ENCODE measurements at places on chromosomes 1 and 21.
A peak's percentile ranks its signal among the peaks of the same experiment; 100 is the strongest.

- no peak for DNase-seq
Observed at GRCh38 chr21:38822778-38823238, 17.1 kb downstream of the ETS2 start.

GRCh38 chr1:241308011-241308410 is 49.0 kb downstream of the RGS7 start:
- no peak for DNase-seq

DNA sequence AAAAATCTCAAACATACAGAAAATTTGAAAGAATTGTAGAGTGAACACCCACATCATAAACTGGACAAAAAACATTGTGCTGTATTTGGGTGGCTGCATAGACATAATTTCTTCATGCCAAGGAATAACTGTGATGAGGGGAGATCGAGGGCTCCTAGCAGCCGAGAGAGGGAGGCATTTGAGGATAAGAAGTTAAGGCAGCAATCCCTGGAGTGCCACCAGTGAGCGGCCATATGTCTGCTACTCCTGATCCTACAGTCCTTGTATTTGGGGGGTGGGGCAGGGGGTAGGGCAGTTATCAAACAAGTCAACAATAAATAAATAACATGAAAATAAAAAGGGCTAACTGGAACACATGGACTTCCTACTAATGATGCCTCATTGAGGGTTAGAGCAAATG is 54.5 kb downstream of the ATP5PO start:
- no peak for DNase-seq

DNA sequence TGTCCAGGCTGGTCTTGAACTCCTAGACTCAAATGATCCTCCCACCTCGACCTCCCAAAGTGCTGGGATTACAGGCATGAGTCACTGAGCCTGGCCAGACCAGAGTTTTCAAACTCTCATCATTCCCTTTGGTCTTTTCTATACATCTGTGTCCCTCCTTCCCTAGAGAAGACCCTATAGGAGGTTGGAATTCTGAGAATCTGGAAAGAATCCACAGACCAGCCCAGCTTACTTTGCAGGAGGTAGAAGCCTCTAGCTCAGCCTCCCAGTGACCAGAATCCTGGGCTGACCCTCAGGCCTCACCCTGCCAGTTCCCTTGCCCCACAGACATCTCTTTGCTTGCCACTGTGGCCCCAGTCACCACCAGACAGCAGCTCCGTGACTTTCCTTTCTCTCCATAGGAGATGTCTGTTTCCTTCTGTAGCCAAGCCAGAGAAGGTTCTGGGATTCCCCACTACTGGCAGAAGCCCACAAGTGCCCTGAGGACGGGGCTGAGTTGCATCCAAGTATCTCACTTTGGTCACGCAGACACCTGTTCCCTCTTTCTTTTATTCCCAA is 34.7 kb upstream of the KHDRBS1 start:
- DNase-seq: no peak

DNA sequence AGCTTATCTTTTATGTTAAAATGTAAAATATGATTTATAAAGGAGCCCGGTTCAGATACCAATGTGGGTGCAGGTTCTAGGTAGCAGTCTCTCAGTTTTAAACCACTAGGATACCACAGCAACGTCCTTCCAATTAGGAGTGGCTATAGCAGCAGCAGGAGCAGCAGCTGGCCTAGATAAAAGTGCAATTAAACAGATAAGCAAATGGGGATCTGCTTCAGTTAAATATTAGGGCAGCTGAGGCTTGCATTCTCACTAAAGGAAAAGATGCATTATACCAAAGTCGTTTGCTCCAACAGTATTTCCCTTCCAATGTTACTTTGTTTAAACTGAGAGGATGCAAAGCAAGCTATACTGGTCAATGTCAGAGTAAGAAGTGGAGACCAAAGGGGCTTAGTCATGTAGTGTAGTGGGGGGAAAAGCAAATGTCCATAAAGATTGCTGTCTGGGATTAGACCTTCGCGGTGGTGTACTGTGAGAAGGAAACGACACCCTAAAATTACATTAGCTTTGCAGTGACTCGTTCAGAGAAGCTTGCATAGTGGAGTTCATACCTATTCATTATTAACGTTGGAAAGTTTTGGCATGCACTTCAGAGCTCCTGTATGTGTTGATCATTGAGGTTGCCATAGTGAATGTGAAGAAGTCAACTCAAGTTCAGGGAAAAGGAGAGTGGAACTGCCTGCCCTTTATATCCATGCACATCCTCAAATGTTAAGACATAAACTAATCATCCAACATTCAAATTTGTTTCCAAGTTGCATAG is 272.2 kb downstream of the VAV3 start:
- no peak for DNase-seq

GRCh38 chr1:240691909-240692705 is 80.2 kb upstream of the GREM2 start:
- DNase-seq: no peak

DNA sequence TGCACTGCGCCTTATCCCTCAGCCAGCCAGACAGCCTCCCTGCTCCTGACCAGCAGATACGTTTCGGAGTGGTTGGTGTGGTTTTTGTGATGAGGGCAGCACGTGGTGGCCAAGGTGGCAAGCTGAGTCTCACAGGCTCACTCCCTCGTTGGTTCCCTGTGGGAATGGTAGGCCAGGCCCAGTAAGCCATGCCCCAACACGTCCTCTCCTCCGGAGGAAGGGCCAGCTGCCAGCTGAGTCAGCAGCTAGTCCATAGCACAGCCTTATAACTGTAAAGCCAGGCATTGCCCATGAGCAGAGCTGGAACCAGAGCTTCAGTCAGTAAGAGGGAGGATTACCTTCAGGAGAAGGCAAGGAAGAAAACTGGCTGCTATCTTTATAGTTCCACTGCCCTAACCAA is 29.5 kb downstream of the SZRD1 start:
- no peak for DNase-seq

- no peak for DNase-seq
Observed at GRCh38 chr1:21670059-21670881, 1.1 kb upstream of the RAP1GAP start.

GRCh38 chr21:41801321-41802197 is 34.7 kb upstream of the RIPK4 start:
- DNase-seq: no peak

GRCh38 chr1:3618881-3619671 is 5.7 kb upstream of the TPRG1L start:
- peak; percentile 81 for DNase-seq

GRCh38 chr1:22318279-22318981 is 133.2 kb upstream of the ZBTB40 start:
- no peak for DNase-seq

DNA sequence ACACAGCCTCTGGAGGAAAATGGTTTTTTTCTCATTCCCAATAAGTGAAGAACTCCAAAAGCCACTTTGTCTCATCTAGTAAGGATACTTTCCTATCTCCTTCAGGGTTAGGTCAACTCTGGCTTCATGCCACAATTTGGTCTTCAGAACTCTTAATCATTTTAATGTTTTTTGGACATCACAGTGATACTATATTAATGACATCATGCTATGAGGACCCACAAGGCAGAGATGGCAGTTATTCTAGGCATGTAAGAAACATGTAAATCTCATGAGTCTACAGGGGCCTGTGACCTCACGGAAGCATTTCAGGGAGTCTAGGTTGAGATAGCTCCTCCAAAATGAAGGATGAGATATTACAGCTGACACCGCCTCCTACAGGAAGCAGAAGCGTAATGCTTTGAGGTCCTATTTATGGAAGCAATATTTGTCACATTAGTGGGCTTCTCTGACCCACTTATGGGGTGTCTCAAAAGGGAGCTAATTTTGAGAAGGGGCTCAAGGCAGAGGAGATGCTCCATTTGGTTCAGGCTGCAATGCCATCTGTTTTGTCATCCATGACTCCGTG is 5.0 kb upstream of the GPR137B start:
- no peak for DNase-seq

DNA sequence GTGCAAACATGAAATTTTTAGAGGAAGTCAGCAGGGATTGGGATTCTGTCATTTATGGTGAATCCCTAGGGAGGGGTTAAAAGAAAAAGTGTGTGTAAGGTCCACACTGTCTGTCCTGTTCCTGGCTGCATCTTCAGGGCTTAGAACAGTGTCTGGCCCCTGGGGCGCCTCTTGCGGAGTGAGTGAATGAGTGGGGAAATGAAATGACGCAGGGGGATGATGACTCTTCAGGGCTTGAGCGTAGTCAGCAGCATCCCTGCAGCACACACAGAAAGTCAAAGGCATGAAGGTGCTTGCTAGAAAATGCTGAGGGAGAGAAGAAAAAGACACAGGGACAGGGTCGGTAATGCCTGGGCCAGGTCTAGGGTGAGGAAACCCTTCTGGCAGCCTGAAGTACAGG is 57.8 kb downstream of the PGBD5 start:
- DNase-seq: no peak

DNA sequence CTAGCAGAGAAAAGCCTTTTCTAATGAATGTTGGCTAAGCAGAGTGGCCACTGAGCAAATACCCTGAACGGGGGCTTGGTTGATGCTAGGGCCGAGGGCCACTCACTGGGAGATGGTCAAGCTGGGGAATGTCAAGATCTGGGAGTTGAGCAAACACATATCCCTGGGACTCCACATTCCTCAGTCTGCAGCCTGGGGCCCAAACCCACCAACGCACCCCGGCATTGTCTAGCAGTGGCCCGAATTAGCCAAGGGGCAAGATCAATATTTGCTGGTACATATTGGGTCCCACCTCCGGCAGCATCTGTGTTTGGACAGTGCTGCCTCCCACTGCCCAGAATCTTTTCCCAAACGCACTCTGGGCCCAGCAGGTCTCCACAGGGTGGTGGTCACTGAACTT is 144.1 kb downstream of the TRABD2B start:
- no peak for DNase-seq

DNA sequence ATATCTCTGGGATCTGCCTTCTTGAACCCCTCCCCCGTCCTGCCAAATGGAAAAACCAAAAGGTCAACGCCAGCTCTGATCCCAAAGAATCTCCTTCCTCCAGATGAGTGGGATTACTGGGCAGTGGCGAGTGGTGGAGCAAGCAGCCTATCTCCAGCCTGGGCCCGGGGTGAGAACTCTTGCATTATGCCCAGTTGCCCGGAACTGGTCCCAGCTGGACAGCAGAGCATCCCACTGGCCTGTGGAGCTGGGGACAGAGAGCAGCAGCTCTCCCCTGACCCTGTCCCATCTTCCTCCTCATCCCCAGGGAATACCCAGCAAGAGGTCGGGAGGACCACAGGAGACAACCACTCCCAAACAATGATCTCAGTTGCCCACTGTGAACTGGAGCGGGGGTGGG is 130.5 kb downstream of the TMEM53 start:
- no peak for DNase-seq

DNA sequence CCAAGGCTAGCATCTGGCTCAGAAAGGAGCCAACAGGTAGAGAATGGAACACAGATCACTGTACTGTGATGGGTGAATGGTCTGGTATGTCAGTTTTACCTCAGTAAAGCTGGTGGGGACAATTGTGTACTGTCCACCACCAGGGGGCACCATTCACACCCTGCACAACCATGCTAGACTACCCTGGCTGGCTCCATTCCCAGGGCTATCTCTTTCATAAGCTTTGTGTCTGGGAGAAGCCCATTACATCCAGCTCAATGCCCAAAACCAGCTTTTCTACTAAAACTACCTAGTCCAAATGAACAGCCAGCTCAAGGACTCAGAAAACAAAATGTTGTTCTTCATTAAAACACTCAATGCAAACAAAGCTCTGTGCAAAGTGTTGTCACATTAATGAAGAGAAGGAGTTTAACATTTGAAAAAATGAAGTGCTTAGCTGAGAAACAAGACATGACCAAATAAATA is 62.0 kb upstream of the RASAL2 start:
- no peak for DNase-seq

- no peak for DNase-seq
Observed at GRCh38 chr1:154568157-154568815, 708 bp downstream of the CHRNB2 start.

- peak; percentile 23 for DNase-seq
Observed at GRCh38 chr1:179105393-179105792, 23.5 kb downstream of the TOR3A start.

DNA sequence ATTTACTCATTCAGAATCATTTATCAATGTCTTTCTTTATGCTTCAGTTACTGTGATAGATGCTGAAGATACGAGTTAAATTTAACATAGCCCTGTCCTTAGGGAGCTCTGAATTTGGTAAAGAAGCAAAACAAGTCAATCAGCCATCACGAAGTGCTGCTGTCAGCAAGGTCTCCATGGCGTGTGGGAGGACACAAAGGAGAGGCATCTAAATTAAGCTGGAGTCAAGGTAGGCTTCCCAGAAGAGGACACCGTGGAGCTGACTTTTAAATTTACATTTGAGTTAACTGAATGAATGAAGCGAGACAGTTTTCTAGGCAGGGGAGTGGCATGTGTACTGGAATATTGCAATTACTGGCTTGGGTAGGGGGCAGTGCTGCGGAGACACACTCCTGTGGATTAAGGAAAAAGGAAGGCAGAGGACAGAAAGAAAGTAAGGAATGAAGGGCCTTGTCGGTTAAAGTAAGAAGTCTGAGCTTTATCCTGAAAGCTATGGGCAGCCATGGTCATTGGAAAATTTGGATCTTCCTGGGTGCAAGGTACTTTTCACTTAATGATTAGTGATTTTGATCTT is 41.3 kb upstream of the C1orf87 start:
- DNase-seq: no peak

All from CD4-positive, CD25-positive, alpha-beta regulatory T cell (primary cell).